ENCODE measurements at places on chromosomes 11 and 22. TPM values are rescaled to one million over a fixed set of nuclear protein-coding genes. Genes with fewer than 3 reads are reported as not detected.

Gene ANO9
- polyA plus RNA-seq: 1.6 TPM

Gene PLA2G6
- 30.3 TPM for polyA plus RNA-seq

Gene PANX2
- polyA plus RNA-seq: 15.2 TPM

Gene OSM
- not detected for polyA plus RNA-seq

Gene CRYBB1
- 7.1 TPM for polyA plus RNA-seq

Measured in brain (organoid and tissue), 16 donors.